Cardiac muscle cell (in vitro differentiated cells and primary cell): ENCODE measurements at places on chromosomes 2 and 18. TPM values are rescaled to one million over a fixed set of nuclear protein-coding genes. Genes with fewer than 3 reads are reported as not detected.
A peak's percentile ranks its signal among the peaks of the same experiment; 100 is the strongest.

- no peak for DNase-seq
- no peaks in the 10 kb centered on the region for H3K4me1 ChIP-seq
- H3K4me3 ChIP-seq, result no peak overlapping the region
- no peak overlapping the region for H3K27ac ChIP-seq
- H3K27me3 ChIP-seq, result no peaks in the 10 kb centered on the region
These were observed 69.6 kb upstream of the CREB1 start for GRCh38 chr2:207459990-207460757.

DSG3 gene
- total RNA-seq, result not detected in 2 replicates

GRCh38 chr2:88190808-88191721 is 20.9 kb downstream of the THNSL2 start:
- no peaks in the 10 kb centered on the region for H3K36me3 ChIP-seq
- DNase-seq, result peak; percentile 64
- no peak overlapping the region for H3K27ac ChIP-seq
- H3K4me3 ChIP-seq, result no peak overlapping the region
- H3K27me3 ChIP-seq, result no peaks in the 10 kb centered on the region

GRCh38 chr18:32372381-32373061 is 98.2 kb downstream of the GAREM1 start:
- no peak overlapping the region for H3K4me3 ChIP-seq
- H3K4me1 ChIP-seq, result peaks cover 12% of the 10 kb centered on the region
- no peaks in the 10 kb centered on the region for H3K27me3 ChIP-seq

- H3K27me3 ChIP-seq, result no peaks in the 10 kb centered on the region
- DNase-seq, result no peak
- no peaks in the 10 kb centered on the region for H3K4me1 ChIP-seq
- H3K36me3 ChIP-seq, result peaks cover 20% of the 10 kb centered on the region
- H3K4me3 ChIP-seq, result no peak overlapping the region
These were observed 7.2 kb downstream of the STK36 start for GRCh38 chr2:218679119-218679518.

- no peaks in the 10 kb centered on the region for H3K36me3 ChIP-seq
- H3K27me3 ChIP-seq, result no peaks in the 10 kb centered on the region
- DNase-seq, result no peak
- H3K4me1 ChIP-seq, result peaks cover 6% of the 10 kb centered on the region
- H3K27ac ChIP-seq, result no peak overlapping the region
These were observed 63.9 kb downstream of the ARHGAP28 start for GRCh38 chr18:6793455-6793854.

- no peaks in the 10 kb centered on the region for H3K36me3 ChIP-seq
- no peaks in the 10 kb centered on the region for H3K27me3 ChIP-seq
- no peak for DNase-seq
- peak overlapping the region; percentile 96 for H3K4me3 ChIP-seq
- peak overlapping the region; percentile 85 for H3K27ac ChIP-seq
These were observed 84.1 kb upstream of the EPB41L3 start for GRCh38 chr18:5627776-5628511.

GRCh38 chr2:181741756-181742155 is 61.4 kb upstream of the NEUROD1 start:
- H3K4me1 ChIP-seq, result peaks cover 6% of the 10 kb centered on the region
- no peaks in the 10 kb centered on the region for H3K36me3 ChIP-seq
- no peak overlapping the region for H3K27ac ChIP-seq
- H3K4me3 ChIP-seq, result no peak overlapping the region
- DNase-seq, result no peak

- H3K27me3 ChIP-seq, result no peaks in the 10 kb centered on the region
- H3K36me3 ChIP-seq, result peaks cover 3% of the 10 kb centered on the region
- no peak for DNase-seq
These were observed 11.2 kb upstream of the MATN3 start for GRCh38 chr2:20023688-20024087.

DNA sequence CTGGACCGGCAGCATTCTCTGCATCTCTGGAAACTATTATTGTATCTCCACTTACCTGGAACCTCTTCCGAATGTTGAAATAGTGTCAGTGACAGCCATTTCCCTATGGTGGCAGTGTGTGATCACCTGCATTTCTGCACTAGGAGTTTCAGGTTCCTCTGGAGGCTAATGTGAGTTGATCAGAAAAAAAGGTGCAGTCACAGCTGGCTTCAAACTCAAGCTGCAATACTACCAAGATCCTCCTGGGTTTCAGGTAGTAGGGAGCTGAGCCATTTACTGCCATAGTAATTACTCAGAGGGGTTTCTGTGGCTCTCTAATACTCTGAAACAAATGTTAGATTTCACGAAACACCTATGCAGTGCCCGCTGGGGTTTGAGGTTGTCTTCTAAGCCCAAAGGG is 183.5 kb upstream of the OSR1 start:
- H3K36me3 ChIP-seq, result no peaks in the 10 kb centered on the region
- H3K4me1 ChIP-seq, result no peaks in the 10 kb centered on the region
- no peak for DNase-seq
- H3K4me3 ChIP-seq, result no peak overlapping the region

ANKRD44 gene
- total RNA-seq, result 3.5 and 4.0 TPM in 2 replicates

LHCGR gene
- total RNA-seq, result 0.57 TPM in 1 of 2 replicates, not detected in the other

ZSWIM2 gene
- total RNA-seq, result not detected in 2 replicates

DNA sequence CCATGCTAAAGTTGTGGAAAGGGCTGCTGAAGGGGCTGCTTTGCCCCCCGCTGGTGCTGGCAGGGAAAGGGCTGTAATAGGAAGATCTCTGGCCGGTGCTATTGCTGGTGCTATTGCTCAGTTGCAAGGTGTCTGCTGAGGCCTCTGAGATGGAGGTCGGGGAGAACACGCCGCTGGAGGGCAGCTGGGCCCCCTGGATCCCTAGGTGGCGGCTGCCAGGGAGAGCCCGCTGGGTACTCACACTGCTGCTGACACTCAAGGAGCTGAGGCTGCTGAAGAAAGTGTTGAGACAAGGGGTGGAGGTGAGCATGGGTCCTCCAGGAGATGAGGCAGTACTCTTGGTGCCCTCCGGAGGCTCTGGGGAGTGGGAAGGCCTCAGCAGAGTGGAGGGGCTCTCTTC is 4.2 kb downstream of the FOXI3 start:
- no peak for DNase-seq
- no peaks in the 10 kb centered on the region for H3K4me1 ChIP-seq
- peaks cover 47% of the 10 kb centered on the region for H3K27me3 ChIP-seq
- H3K27ac ChIP-seq, result no peak overlapping the region
- H3K36me3 ChIP-seq, result no peaks in the 10 kb centered on the region

GRCh38 chr2:35228584-35228983 is 1127.0 kb upstream of the CRIM1 start:
- H3K4me3 ChIP-seq, result no peak overlapping the region
- H3K36me3 ChIP-seq, result no peaks in the 10 kb centered on the region
- H3K4me1 ChIP-seq, result no peaks in the 10 kb centered on the region

IL37 gene
- not detected in 2 replicates for total RNA-seq

- H3K4me3 ChIP-seq, result no peak overlapping the region
- DNase-seq, result no peak
- H3K27me3 ChIP-seq, result no peaks in the 10 kb centered on the region
These were observed 2.7 kb upstream of the ASNSD1 start for GRCh38 chr2:189658306-189659212.

DNA sequence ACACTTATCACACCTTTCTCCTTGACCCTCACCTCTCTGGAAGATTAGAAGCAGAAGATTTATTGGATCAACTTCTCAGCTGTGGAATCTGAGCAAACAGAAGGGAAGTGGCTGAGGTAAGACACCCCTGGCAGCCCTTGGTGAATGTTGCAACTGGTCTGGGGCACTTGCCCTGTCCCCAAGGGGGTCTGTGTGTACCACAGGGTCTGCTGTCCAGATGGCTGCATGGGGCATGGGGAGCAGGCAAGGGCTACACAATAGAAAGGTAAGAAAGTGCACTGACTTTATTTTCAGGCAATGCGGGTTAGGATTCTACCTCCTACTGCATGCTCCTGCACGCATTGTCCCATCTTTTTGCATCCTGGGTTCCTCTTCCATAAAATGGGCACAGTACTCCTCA is 238.4 kb upstream of the SMAD2 start:
- no peak overlapping the region for H3K4me3 ChIP-seq
- no peaks in the 10 kb centered on the region for H3K27me3 ChIP-seq
- no peaks in the 10 kb centered on the region for H3K36me3 ChIP-seq
- H3K27ac ChIP-seq, result no peak overlapping the region
- peaks cover 35% of the 10 kb centered on the region for H3K4me1 ChIP-seq
- no peak for DNase-seq

DNA sequence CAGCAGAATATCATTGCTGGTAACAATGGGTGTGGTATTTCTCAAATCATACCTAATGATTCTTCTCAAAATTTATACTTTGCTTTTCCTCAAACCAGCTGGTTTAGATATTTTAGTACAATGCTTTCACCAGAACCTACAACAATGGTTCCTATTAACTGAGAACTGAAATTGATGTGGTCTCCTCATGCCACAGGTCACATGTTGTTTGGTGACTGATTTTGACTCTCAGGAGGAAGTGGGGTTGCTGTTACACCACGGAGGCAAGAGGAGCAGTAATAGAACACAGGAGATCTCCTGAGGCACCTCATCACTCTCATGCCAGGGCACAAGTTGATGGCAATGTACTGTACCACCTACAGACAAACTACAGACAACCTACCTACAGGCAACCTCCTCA is 3.0 kb upstream of the CEP68 start:
- peaks cover 6% of the 10 kb centered on the region for H3K4me1 ChIP-seq
- no peak overlapping the region for H3K27ac ChIP-seq
- no peaks in the 10 kb centered on the region for H3K27me3 ChIP-seq
- H3K4me3 ChIP-seq, result no peak overlapping the region
- H3K36me3 ChIP-seq, result no peaks in the 10 kb centered on the region
- no peak for DNase-seq

DNA sequence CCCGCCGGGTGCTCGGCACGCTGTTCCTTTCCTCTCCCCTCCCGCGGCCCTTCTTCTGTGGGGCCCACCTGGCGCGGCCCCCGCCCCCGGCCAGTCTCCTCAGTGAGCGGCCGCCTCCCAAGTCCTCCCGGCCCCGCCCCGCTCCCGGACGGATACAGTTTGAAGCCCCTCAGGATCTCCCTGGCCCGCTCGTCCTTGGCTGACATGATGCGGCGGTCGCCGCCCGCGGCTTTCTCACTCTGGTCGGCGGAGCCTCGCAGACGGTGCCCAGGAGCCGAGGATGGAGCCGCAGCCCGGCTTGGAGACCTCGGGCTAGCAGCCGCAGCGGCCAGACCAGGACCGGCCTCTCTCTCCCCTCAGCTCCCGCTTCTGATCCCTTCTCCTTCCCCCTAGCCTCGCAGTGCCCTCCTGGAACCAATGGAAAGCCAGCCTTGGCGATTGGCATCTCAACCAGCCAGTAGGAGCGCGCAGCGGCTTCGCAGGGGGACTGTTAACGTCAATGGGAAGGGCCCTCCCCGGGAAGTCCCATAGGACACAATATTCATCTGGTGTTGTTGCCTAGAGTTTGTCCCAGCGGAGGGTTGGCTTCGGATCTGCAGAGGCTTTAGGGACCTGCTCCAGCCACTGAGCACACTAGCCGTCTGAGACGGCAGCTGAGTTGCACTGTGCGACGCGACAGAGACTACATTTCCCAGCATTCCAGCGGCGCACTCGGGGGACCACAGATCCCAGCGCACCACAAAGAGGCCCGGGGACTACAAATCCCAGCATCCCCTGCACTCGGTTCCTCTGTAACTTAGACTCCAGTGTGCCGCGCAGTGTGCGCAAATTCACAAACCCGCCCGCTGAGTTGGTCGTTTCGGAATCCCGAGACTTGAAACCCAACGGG is at the start of gene PDE6D:
TSS of gene PDE6D (minus strand) at position 374 of the 889 bp plus-strand sequence. CDS start at position 206, 168 bp downstream.
- H3K27me3 ChIP-seq, result no peaks in the 10 kb centered on the region
- H3K27ac ChIP-seq, result peak within 1 kb of the TSS; percentile 47
- peak; percentile 96 for DNase-seq
- peaks cover 4% of the 10 kb centered on the region for H3K4me1 ChIP-seq

GRCh38 chr2:150101947-150102346 is 385.5 kb downstream of the RND3 start:
- DNase-seq, result no peak
- no peak overlapping the region for H3K27ac ChIP-seq
- no peaks in the 10 kb centered on the region for H3K4me1 ChIP-seq
- no peak overlapping the region for H3K4me3 ChIP-seq

DNA sequence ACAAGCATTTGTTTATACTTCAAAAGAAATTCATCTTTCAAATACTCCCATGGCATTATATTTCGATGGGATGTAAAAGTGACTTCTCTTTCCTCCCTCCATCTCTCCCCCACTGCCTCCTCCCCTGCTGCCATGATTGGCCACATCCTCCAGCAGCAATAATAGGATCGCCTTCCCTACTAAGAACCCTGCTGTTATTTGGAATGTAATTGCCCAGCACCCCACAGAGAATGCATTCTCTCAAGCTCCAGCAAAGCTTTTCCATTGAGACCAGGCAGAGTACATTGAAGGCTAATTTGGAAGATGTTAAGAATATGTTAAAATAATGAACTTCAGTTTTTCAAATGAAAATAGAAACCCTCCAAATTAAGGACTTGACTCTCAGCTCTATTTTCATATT is 375.4 kb upstream of the ACVR2A start:
- no peaks in the 10 kb centered on the region for H3K4me1 ChIP-seq
- no peak overlapping the region for H3K4me3 ChIP-seq
- DNase-seq, result no peak

GRCh38 chr2:55425431-55425831 is 5.8 kb upstream of the CCDC88A start:
- peaks cover 1% of the 10 kb centered on the region for H3K4me1 ChIP-seq
- H3K27me3 ChIP-seq, result no peaks in the 10 kb centered on the region
- DNase-seq, result no peak
- H3K27ac ChIP-seq, result no peak overlapping the region
- H3K4me3 ChIP-seq, result no peak overlapping the region
- H3K36me3 ChIP-seq, result no peaks in the 10 kb centered on the region

ANKRD53 gene
- 0.92 and 1.3 TPM in 2 replicates for total RNA-seq

GAREM2 gene
- total RNA-seq, result 1.2 and 1.6 TPM in 2 replicates

NCKAP5 gene
- total RNA-seq, result 0.21 and 13.6 TPM in 2 replicates

- no peak for DNase-seq
- no peak overlapping the region for H3K4me3 ChIP-seq
- H3K4me1 ChIP-seq, result no peaks in the 10 kb centered on the region
- H3K27ac ChIP-seq, result no peak overlapping the region
- H3K36me3 ChIP-seq, result no peaks in the 10 kb centered on the region
- H3K27me3 ChIP-seq, result no peaks in the 10 kb centered on the region
These were observed 367.6 kb downstream of the TXNL1 start for GRCh38 chr18:56270671-56271250.

PLCD4 gene
- 1.2 and 1.6 TPM in 2 replicates for total RNA-seq

RBM43 gene
- total RNA-seq, result 0.39 and 1.4 TPM in 2 replicates

- H3K27ac ChIP-seq, result no peak overlapping the region
- peaks cover 59% of the 10 kb centered on the region for H3K4me1 ChIP-seq
- H3K4me3 ChIP-seq, result no peak overlapping the region
- H3K36me3 ChIP-seq, result no peaks in the 10 kb centered on the region
- H3K27me3 ChIP-seq, result no peaks in the 10 kb centered on the region
These were observed 27.2 kb downstream of the MAP4K3 start for GRCh38 chr2:39409697-39410389.

SERPINB12 gene
- not detected in 2 replicates for total RNA-seq

CYS1 gene
- total RNA-seq, result 0.89 and 0.92 TPM in 2 replicates

CXCR4 gene
- 2.4 and 5.8 TPM in 2 replicates for total RNA-seq

FMNL2 gene
- 8.6 and 11.7 TPM in 2 replicates for total RNA-seq

DNA sequence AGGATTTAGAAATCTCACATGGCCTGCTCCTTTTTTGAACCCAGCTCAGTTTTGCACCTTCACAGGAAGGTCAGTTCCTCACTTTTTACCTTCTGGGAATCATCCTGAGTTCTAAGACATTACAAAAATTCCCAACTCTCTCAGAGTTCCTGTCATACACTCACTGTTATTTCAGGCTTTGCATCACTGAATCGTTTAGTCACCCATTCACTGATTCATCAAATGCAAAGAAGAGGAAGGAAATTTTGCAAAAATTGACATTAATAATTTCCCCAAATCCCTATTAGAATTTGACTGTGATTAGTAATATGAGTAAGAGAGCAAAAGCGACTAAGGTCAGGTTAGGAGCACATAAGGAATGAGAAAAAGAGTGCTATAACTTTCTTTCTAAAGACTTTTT is 197.5 kb downstream of the PDE1A start:
- peaks cover 9% of the 10 kb centered on the region for H3K4me1 ChIP-seq
- no peak overlapping the region for H3K4me3 ChIP-seq
- DNase-seq, result no peak
- no peaks in the 10 kb centered on the region for H3K36me3 ChIP-seq
